ENCODE measurements at places on chromosomes 12 and 14. TPM values are rescaled to one million over a fixed set of nuclear protein-coding genes. Genes with fewer than 3 reads are reported as not detected.

The OASL gene
- total RNA-seq: 45.1 TPM

The EIF2S1 gene
- total RNA-seq: 132 TPM

The TOMM20L gene
- total RNA-seq: not detected

The CEBPE gene
- total RNA-seq: 0.36 TPM

The MIP gene
- not detected for total RNA-seq

GRCh38 chr14:89544636-89545301 lies 127.7 kb upstream of the FOXN3 start:
- H3K27ac ChIP-seq: peak overlapping the region; percentile 32
- DNase-seq: no peak
- peaks cover 6% of the 10 kb centered on the region for H3K36me3 ChIP-seq
- H3K4me3 ChIP-seq: no peak overlapping the region
- peaks cover 50% of the 10 kb centered on the region for H3K4me1 ChIP-seq

DNA sequence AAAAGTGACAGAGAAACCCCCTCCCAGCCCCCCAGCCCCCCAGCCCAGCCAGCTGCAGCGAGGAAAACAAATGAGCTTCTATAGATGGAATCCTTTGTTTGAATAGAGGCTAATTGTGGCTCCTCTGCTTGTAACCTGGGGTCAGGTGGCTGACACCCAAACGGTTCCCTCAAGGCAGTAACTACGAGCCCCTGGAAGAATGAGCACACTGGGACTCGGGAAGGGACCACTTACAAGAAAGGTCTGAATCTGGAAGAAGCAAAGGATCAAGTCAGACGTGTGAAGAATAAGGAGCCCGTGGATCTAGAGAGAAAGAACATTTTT lies 108.7 kb upstream of the FUT8 start:
- H3K27ac ChIP-seq: peak overlapping the region; percentile 70
- H3K36me3 ChIP-seq: peaks cover 2% of the 10 kb centered on the region
- no peak for DNase-seq
- peak overlapping the region; percentile 73 for H3K4me3 ChIP-seq
- H3K27me3 ChIP-seq: no peaks in the 10 kb centered on the region

DNA sequence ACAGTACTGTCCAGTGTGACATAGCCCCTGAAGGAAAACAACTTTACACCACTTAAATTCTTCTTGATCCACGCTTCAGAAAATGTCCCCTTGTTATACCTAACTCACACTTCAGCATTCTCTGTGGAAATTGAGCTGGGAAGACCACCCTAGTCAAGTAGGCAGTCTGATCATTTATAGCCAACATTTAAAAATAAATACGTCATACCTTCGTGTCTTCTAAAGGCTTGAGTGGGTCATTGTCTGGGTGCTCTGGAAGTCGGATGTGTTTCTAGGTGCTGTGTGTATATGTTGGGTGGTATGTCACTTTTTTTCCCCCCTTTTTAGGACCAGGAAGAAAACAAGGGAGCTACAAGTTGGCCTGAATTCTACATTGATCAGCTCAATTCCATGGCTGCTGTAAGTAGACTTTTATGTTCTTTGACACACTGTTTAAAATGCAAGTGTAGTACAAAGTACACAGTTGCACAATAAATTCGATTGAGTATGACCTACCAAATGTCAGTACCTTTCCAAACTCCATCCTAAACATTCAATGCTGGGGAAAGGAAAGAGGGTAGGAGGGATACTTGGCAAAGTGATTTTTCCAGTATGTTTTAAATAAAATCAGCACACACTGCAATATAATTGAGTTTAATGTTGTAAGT lies 126.6 kb downstream of the DAAM1 start:
- no peak overlapping the region for H3K4me3 ChIP-seq
- H3K27me3 ChIP-seq: no peaks in the 10 kb centered on the region
- H3K27ac ChIP-seq: no peak overlapping the region
- H3K36me3 ChIP-seq: no peaks in the 10 kb centered on the region
- DNase-seq: no peak
- H3K4me1 ChIP-seq: no peaks in the 10 kb centered on the region

- peak overlapping the region; percentile 53 for H3K4me3 ChIP-seq
- peak; percentile 48 for DNase-seq
- H3K4me1 ChIP-seq: peaks cover 50% of the 10 kb centered on the region
- H3K36me3 ChIP-seq: peaks cover 3% of the 10 kb centered on the region
- H3K27ac ChIP-seq: peak overlapping the region; percentile 7
Measured at GRCh38 chr12:67452119-67452805, 183.1 kb downstream of the CAND1 start.

DNA sequence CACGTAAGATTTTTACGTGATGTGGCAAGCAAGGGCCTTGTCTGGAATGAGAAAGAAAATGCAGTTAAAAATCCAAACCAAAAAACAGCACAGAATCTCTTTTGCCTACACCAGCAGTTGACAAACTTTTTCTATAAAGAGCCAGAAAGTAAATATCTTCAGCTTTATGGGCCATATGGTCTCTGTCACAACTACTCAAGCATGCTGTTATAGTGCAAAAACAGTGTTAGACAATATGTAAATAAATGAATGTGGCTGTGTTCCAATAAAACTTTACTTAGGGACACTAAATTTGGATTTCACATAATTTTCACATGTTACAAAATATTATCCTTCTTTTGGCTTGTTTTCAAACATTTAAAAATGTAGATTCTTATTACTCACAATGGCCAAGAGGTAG lies 6.2 kb upstream of the ELK3 start:
- no peak for DNase-seq
- H3K4me3 ChIP-seq: no peak overlapping the region
- peaks cover 6% of the 10 kb centered on the region for H3K27me3 ChIP-seq
- H3K36me3 ChIP-seq: no peaks in the 10 kb centered on the region
- no peak overlapping the region for H3K27ac ChIP-seq
- peaks cover 62% of the 10 kb centered on the region for H3K4me1 ChIP-seq

- DNase-seq: no peak
- H3K36me3 ChIP-seq: peaks cover 3% of the 10 kb centered on the region
- H3K4me3 ChIP-seq: no peak overlapping the region
- H3K4me1 ChIP-seq: no peaks in the 10 kb centered on the region
- H3K27ac ChIP-seq: no peak overlapping the region
Measured at GRCh38 chr14:26719514-26719913, 121.7 kb upstream of the NOVA1 start.

- H3K4me3 ChIP-seq: no peak overlapping the region
- no peak overlapping the region for H3K27ac ChIP-seq
- no peaks in the 10 kb centered on the region for H3K27me3 ChIP-seq
- no peaks in the 10 kb centered on the region for H3K4me1 ChIP-seq
Measured at GRCh38 chr12:87266305-87266704, 762.9 kb downstream of the C12orf50 start.

DNA sequence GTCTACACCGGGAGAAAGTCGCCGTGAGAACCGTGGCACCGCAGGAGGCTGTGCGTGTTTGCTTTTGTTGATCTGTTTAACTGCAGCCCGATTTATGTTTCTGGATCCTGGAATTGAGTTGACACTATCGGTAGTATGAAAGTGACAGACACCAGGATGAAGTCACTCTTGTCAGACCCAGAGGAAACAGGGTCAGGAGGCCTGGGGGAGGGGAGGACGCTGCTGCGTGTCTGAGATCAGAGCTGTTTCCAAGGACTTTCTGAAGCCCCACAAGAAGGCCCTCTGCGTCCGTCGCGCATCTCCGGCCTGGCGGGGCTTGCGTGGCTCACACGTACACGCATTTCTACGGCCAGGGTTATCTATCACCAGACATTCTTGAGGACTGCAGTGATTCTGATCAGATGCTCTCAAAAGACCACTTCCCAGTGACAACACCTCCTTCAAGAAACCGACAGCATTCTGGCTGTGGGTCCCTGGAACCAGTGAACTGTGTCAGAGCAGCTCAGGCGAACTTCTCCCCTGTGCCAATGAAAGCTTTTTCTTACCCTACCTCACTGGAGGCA lies 263.4 kb downstream of the ADGRD1 start:
- H3K27ac ChIP-seq: no peak overlapping the region
- peaks cover 7% of the 10 kb centered on the region for H3K4me1 ChIP-seq
- DNase-seq: no peak

- H3K4me3 ChIP-seq: no peak overlapping the region
- no peaks in the 10 kb centered on the region for H3K27me3 ChIP-seq
- DNase-seq: no peak
- H3K27ac ChIP-seq: no peak overlapping the region
- no peaks in the 10 kb centered on the region for H3K36me3 ChIP-seq
Measured at GRCh38 chr12:130642856-130643255, 73.2 kb downstream of the RIMBP2 start.

GRCh38 chr12:26100666-26101349 lies 24.0 kb downstream of the BHLHE41 start:
- DNase-seq: no peak
- no peak overlapping the region for H3K4me3 ChIP-seq
- no peaks in the 10 kb centered on the region for H3K36me3 ChIP-seq
- peaks cover 28% of the 10 kb centered on the region for H3K27me3 ChIP-seq
- H3K27ac ChIP-seq: no peak overlapping the region

DNA sequence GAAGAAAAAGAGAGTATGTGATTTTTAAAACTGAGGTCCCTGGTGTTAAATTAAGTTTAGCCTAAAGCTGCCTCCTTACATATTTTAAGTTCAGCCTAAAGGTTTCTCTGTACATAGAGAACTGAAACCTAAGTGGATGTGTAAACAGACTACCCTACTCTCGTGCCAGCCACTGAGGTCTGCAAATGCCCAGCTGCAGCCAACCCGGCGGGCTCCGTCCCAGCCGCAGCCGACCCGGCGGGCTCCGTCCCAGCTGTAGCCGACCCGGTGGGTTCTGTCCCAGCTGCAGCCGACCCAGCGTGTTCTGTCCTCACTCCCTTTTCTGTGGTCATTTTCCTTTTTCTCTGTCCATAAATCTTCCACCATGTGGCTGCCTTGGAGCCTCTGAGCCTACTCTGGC lies 97.2 kb upstream of the SFSWAP start:
- DNase-seq: no peak
- peaks cover 9% of the 10 kb centered on the region for H3K4me1 ChIP-seq
- H3K27ac ChIP-seq: no peak overlapping the region
- H3K36me3 ChIP-seq: no peaks in the 10 kb centered on the region
- H3K4me3 ChIP-seq: no peak overlapping the region

DNA sequence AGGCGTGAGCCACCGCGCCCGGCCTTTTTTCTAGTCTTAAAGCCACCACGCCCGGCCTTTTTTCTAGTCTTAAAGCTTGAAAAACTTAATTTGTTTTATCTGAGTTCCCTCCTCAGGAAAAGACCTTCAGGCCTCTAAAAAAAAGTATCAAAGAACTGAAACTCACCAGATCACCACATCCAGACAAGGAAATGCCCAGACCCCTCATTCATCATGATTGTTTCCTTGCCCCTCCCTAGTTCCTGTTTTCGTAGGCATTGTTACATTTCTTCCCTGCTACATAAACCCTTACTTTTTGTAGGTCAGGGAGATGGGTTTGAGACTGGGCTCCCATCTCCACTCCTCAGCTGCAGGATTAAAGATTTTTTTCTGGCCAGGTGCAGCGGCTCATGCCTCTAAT lies 21.1 kb upstream of the VWF start:
- no peak overlapping the region for H3K27ac ChIP-seq
- H3K27me3 ChIP-seq: no peaks in the 10 kb centered on the region
- H3K4me3 ChIP-seq: no peak overlapping the region
- H3K36me3 ChIP-seq: no peaks in the 10 kb centered on the region
- peaks cover 34% of the 10 kb centered on the region for H3K4me1 ChIP-seq

DNA sequence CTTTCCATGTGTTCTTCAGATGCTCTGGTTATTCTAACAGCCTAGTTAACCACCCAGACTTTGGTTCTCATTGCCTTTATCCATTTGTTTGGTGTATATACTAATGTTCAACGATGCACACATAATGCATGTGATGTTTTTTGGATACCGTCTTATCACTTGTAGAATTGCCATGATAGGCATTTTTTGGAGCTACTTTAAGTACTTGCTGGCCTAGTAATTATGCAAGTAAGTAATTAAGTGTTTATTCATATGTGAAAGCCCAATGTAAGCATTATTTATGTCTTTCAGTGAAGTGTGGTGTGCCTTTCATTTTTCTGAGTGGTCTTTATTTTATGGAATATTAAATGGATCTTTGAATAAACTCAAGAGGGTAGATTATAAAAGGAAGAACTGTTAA lies 14.2 kb downstream of the RAP1B start:
- DNase-seq: no peak
- H3K4me3 ChIP-seq: no peak overlapping the region
- peaks cover 84% of the 10 kb centered on the region for H3K4me1 ChIP-seq
- H3K27me3 ChIP-seq: no peaks in the 10 kb centered on the region
- peaks cover 23% of the 10 kb centered on the region for H3K36me3 ChIP-seq

DNA sequence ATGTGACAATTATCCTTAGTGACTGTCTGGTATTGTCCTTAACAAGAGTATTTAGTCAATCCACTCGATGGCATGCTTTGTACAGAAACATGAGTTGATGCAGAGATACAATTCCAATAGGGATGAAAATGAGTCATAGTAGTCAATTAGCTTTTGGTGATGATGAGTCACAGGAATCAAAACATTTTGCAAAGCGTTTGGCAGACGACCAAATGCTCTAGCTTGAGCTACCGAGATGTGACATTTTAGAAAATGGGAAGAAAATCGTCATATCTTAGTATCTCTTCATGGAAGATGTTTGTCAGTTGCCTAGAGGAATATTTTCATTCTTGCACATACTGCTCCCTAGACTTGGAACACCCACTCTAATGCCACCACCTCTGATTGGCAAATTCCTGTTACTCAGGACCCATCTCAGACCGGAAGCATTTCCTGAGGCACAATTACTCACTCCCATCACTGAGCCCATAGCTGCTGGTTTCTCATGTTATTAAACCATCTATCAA lies 95.0 kb downstream of the LMNTD1 start:
- H3K4me1 ChIP-seq: no peaks in the 10 kb centered on the region
- no peaks in the 10 kb centered on the region for H3K36me3 ChIP-seq
- no peak overlapping the region for H3K4me3 ChIP-seq
- H3K27me3 ChIP-seq: no peaks in the 10 kb centered on the region
- no peak for DNase-seq

Measured in activated T-cell treated with anti-CD3 and anti-CD28 coated beads, Interleukin-2, amount 50 U/mL, for 72 hours (primary cell).